ENCODE measurements at places on chromosomes 2 and 18.

GRCh38 chr18:70671889-70672565, 383.2 kb downstream of the SOCS6 start:
- DNase-seq = peak; percentile 33

DNA sequence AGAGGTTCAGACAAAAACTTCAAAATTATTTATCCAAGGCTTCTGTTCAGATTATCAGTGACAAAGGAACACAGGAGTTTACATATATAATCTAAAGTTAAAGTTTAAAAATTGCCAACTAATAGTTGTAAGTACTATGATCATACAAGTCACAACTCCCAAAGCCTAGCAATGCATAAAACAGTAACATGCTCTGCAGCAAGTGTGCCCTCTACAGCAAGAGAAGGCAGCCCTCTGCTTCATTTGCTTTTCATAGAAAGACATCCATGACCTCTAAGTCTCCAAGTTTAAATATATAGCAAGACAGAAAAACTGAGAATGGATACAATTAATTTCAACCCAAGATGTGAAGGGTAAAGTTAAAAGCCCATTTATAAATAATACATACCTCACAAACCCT, 13.3 kb downstream of the RAB1A start:
- DNase-seq = no peak

- no peak for DNase-seq
These were observed 110.8 kb upstream of the GLI2 start for GRCh38 chr2:120624738-120625446.

GRCh38 chr18:2853926-2854664, 7.3 kb downstream of the EMILIN2 start:
- no peak for DNase-seq

DNA sequence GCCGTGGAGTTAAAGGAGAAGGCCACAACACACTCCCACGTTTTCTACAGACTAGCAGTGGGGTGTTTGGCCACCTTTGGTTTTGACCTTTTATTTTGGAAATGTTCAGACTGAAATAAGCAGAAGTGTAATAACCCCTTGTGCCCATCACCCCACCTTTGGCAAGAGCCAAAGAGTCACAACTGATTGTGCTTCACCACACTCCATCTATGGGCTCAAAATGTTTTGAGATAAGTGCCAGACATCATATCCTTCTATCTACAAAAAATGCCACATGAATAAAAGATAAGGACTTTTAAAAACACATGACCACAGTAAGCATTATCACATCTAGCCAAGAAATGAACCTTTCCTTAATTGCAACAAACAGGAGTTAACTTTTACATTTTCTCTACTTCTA, 9.9 kb upstream of the GPR35 start:
- DNase-seq = no peak

DNA sequence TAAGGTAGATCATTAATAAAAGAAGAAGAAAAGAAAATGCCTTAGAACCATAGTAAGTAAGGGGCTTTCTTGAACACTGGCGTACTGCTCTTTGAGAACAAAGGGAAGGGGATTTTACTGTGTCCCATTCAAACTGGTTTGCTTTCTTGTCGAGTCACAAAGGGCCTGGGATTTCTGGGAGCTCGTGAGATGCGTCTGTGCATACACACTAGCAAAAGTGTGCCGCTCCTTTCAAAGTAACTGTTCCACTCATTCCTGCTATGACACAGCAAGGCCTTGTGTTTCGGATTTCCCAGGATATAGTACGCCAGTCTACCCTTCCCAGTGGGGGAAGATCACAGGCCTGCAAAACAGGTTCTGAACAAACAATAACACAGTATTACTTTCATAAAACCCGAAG, 93.0 kb downstream of the KCTD18 start:
- no peak for DNase-seq

DNA sequence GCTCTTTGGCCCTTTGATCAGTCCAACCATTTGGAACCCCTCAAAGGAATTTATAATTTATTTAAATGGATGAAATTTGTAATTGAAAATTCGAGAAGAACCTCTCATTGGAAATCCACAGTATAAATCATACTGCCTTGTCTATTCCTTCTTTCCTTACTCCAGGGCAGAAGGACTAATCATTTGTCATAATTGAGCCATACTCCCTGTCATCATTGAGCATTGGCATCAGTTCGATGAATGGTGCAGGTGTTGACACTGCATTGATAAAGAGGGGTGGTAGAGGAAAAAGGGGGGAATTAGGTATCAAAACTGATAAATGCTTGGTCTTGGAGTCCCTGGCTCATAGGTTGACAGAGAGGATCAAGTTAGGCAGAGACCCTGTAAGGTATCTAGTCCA, 2.0 kb downstream of the VSNL1 start:
- no peak for DNase-seq

GRCh38 chr2:21279525-21279924, 155.8 kb downstream of the TDRD15 start:
- DNase-seq = no peak

DNA sequence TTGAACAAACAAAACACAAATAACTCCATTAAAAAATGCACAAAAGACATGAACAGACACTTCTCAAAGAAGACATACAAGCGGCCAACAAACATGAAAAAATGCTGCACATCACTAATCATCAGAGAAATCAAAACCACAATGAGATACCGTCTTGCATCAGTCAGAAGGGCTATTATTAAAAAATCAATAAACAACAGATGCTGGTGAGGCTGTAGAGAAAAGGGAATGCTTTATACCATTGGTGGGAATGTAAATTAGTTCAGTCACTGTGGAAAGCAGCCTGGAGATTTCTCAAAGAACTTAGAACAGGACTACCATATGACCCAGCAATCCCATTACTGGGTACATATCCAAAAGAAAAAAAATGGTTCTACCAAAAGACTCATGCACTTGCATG, 37.8 kb downstream of the GPR155 start:
- no peak for DNase-seq

DNA sequence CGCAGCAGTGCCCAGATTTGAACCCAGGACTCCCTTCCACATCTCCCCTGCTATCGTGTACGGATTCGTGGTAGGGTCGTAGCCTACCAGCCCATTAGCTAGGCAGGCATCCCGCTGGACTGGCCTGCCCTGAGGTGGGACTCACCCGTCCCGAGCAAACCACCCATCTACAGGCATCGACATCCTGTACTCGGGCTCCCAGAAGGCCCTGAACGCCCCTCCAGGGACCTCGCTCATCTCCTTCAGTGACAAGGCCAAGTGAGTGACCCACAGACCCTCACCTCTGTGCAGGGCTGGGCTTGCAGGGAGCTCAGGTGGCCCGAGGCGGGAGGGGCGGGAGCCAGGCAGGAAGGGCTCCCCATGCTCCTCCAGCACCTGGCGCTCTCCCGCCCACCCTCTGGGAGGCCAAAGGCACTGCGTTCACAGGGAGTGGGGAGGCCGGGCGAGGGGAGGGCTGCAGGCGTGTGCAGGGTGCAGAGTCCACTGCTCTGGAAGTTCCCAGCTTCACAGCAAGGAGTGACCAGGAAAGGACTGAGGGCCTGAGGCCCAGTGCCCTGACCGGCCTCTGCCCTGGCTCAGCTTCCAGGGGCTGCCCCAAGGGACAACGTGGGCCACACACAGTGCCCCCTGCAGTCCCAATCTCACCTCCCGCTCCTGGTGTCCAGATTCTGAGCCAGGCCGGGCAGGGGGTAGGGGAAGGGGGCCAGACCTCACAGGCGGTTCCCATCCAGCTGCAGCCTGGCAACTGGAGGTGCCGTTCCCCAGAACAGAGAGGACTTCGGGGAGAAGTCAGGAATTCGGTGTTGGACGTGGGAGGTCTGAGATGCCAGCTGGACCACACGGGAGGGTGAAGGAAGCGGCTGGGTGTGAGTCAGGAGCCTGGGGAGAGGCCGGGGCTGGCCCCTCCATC, 5.4 kb downstream of the AGXT start:
- no peak for DNase-seq

GRCh38 chr2:240902615-240903041, 3.5 kb upstream of the CROCC2 start:
- DNase-seq = no peak

DNA sequence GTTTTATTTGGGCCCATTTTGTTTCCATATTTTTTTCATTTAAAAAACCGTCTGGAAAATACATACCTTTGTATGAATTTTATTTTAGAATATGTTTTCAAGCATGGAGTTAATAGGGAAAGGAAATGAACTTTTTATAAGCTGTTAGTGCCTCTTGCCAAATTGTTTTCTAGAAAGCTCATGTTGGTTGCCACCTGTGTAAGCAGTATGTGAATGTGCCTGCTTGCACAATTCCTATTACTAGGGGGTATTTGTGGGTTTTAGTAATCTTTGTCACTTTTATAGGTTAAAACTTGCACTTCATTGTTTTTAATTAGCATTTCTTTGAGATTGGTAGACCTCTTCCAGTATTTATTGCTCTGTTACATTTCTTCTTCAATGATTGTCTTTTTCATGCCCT, 107.3 kb downstream of the TANC1 start:
- no peak for DNase-seq

Measured in CD4-positive, alpha-beta T cell treated with Interleukin-6 at 100 ng/mL for 8 hours (primary cell).